ENCODE measurements at places on chromosomes 3 and 15.

- no peak for DNase-seq
These were observed 252.2 kb upstream of the IGF1R start for GRCh38 chr15:98395974-98396610.

DNA sequence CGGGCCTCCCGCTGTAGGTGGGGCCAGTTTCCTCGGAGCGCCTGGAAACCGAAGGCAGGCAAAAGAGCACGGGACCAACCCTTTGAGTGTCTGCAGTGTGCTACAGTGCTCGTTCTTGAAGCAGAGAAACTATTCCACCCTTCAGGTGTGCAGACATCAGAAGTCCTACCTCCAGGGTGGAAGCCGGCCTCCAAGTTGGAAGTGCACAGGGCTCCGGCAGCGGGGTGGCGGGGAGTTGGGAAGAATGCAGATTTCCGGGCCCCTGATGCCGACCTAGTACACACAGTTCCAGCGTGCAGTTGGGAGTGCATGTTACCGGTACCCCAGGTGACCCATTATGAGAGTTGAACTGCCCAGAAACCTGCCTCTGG, 3.0 kb downstream of the KLF13 start:
- no peak for DNase-seq

DNA sequence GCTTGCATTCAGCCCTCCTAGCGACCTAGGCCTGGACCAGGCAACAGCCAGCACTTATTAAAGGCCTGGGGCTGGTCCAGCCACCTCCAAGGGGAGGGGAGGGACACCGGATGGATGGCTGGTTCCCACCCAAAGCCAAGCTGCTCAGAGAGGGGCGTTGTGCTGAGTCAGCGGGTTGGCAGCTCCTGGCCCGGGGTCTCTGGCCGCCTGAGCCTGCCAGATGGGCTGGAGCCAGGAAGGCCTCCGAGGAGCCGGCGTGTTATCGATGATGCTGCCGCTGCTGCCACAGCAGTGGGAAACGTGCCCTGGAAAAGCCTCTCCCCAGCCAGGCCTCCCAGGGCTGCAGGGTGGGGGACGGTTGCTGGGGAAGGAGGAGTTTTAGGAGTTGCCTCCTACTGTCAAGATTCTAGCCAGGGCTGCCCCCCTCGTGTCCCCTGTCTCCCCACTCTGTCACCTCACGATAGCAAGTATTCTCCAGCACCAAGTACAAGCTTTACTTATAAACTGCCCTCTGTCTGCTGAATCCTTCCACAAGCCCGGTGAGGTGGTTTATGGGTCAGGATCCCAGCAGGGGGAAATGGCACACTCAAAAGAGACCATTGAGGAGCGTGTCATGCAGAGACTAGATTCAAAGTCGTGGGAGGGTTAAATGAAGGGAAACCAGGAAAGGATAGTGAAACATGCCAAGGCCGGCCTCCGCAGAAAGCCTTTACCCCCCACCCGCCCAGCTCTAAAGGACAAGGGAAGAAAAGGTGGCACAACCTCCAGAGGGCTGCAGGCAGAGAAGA, 43.2 kb upstream of the TSEN2 start:
- no peak for DNase-seq

- no peak for DNase-seq
These were observed 694.1 kb downstream of the AGBL1 start for GRCh38 chr15:86773736-86774135.

DNA sequence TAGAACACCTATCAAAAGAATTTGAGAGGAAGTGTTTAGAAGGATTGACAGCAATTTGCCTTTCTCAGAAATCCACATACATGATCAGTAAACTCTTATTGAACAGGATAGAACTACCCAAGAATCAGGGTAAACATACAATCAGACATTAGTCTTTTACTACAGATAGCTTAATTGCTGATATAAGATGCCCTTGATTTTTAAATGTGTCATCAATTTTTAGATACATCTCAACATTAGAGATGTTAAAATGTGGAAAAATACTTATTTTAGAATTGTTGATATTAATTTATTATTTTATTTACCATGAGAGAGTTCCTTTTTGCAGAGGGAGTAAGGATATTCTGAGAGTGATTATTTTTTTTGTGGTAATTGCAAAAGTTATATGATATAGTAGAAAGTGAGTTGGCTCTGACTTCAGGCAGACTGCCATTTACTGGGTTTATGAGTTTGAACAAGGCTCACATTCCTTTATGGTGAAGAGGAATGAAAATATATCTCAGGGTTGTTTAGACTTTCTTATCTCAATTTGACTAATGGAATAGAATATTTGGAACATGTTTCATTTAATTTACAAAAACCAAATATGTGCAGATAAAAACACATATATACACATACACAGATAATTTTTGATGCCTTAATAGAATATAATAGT, 302.8 kb upstream of the GOLIM4 start:
- no peak for DNase-seq

DNA sequence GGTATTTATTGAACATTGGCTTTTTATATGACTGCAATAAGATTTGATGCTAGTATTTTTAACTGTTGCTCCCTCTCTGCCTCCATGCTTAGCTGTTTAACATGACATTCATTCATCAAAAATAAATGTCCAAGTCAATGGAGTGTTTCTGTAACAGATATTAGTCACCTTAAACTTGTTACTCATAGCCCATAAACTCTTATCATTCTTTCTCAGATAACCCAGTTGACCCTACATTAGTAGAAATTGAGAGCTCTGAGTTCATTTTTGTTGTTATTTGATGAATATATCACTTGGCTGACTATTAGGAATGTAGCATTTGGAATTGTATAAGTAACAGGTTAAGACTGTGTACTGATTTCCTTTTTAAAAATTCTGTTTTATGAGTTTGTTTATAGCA, 201.1 kb downstream of the UBE2E2 start:
- no peak for DNase-seq

DNA sequence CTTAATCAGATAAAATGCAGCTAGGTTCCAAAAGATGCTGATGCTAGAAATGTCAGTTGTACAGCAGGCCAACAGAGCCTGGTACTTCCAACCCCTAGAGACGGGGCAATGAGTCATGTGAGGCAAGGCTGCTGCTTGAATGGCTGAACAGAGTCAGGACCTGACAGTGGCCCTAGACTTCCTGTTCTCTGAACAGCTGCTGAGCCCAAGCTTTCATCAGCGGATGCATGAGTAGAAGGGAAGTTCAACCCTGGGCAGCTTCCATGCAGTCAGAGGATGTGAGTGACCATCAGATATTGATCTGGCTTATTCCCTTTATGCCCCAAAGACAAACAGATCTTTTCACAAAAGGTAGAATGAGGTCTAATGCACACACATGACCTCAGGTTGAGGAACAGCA, 282.9 kb upstream of the COL8A1 start:
- no peak for DNase-seq

DNA sequence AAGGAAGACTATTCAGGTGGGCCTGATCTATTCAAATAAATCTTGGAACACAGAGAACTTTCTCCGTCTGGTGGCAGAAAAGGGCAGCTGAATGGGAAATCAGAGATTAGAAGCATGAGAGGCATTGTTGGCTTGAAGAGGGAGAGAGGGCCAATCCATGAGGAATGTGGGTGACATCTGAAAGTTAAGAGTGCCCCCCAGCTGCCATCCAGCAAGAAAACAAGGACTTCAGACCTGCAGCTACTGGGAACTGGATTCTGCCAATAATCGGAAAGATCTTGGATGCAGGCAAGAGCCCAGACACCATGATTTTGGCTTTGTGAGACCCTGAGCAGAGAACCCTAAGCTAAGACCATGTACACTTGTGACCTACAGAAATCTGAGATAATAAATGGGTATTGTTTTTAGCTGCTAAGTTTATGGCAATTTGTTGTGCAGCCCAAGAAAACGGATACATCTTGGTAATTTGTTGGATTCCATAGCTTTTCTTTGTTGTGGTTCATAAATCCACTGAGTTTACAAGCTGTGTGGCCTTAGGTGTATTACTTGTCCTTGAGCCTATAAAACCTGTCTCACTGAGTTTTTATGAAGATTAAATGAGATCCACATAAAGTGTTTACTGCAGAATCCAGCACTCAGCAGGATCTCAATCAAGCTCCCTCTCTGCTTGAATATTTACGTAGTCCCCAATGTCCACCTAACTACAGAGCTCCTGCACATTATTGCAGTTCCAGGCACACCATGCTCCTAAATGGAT, 82.1 kb upstream of the PRTG start:
- no peak for DNase-seq

DNA sequence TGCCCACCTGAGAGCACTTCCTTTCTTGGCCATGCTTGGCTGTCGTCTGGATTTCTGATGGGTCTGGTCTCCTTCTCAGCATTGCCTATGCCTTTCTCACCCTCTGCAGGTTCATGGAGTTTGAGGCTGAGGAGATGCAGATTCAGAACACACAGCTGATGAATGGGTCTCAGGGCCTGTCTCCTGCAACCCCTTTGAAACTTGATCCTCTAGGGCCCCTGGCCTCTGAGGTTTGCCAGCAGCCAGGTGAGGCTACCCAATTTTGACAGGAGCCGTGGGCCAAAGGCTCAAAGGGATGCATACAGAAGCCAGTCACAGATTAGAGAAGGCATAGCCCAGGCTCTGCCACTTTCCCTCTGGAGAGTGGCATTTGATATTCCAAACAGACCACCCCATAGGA, 10.5 kb downstream of the NUTM1 start:
- no peak for DNase-seq

GRCh38 chr3:52874864-52875587, 22.3 kb downstream of the STIMATE start:
- no peak for DNase-seq

- DNase-seq, result no peak
These were observed 94.5 kb downstream of the SERPINI1 start for GRCh38 chr3:167830007-167830406.

- DNase-seq, result no peak
These were observed 90.7 kb downstream of the TIGIT start for GRCh38 chr3:114384558-114384903.

GRCh38 chr3:134277066-134277660, 26.5 kb upstream of the RYK start:
- DNase-seq, result no peak

GRCh38 chr15:66614951-66615760, 49.4 kb upstream of the LCTL start:
- DNase-seq, result no peak

DNA sequence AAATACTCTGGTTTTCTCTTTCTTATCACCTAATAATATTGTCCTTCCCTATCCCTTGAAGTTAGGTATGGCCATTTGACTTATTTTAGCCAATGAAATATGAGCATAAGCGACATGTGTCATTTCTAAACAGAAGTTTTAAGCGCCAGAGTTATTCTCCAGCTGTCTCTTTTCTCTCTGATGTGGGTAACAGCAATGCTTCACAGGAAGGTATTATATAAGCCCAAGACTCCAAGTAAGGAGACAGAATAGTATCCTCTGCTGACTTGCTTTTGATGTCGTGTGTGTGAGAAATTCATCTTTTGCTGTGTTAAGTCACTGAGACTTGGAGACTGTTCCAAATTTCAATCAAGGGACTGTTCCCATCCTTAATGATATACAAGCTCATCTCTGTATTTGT, 224.6 kb upstream of the NECTIN3 start:
- no peak for DNase-seq

DNA sequence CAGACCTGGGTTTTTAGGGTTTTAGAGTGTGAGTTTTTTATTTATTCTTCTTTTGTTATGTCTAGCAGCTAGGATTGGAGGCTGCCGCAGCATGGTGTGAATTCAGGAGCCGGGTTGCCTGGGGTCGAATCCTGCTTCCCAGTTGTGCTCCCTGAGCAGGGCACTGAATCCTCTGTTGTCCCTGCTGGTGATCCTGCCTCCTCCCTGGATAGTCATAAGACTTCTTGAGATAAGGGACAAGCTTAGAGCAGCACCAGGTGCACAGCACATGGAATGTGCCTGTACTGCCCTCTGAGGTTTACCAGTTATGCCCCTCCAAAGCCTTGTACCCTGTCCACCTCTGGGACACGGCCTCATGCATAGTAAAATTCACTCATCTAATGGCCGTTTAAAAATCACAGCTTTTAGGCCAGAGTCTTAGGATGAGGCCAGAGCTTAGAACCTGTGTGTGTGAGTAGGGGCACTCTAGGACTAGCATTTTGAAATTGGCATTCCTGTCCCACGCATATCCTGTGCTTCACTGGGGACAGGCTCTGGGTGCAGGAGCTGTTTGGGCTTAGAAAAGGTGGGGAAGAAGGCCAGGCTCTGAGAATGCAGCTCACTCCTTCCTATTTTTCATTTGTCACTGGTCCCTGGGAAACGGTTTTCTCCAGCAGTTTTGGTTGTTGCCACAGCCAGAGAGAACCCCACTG, 47.7 kb downstream of the CHCHD6 start:
- DNase-seq, result no peak

DNA sequence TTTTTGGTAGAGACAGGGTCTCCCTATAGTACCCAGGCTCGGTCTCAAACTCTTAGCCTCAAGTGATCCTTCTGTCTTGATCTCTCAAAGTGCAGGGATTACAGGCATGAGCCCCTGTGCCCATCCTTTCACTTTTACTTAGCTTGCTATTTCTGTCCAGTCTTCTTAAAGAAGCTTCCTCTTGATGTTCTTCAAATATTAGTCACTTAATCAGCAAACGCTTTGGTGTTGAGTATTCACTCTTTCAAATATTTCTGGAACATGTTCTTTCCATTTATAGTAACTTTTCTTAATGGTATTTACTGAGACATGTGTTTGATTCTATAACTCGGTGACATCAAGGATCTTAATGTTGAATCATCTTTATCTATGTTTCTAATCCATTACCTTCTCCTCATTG, 122.1 kb downstream of the CNTN6 start:
- DNase-seq, result no peak

DNA sequence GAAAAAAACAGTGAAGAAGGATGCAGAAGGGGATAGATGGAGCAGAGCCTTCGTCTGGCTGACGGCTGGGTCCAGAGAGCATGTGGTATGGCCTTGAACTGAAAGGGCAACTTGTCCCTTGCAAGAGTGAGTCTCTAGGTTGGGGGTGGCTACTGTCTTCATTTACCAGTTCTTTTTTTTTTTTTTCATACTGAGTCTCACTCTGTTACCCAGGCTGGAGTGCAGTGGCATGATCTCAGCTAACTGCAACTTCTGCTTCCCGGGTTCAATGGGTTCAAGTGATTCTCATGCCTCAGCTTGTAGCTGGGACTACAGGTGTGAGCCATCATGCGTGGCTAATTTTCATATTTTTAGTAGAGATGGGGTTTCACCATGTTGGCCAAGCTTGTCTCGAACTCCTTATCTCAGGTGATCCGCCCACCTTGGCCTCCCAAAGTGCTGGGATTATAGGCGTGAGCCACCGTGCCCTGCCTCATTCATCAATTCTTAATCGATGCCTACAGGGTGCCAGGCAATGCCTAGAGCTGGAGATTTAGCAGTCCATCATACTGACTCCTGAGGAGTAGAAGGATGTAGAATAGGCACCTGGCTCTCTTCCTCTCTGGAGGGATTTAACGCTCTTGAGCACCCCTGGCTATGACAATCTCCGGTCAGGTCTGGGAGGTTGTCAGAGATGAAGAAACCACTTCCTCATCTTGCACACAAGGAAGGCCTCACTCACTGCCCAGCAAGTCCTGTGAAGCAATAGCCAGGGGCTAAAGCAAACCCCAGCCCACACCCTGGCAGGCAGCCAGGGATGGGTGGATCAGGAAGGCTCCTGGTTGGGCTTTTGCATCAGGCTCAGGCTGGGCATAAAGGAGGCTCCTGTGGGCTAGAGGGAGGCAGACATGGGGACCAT, at the start of gene CAMP:
Gene CAMP, plus strand, starts transcription at position 880 of the 898 bp plus-strand sequence. Its CDS starts 17 bp downstream, at position 897.
- DNase-seq, result no peak

All from activated T-helper 1 cell treated with Interleukin-2 at 50 U/mL for 16 hours (primary cell).